ENCODE measurements at places on chromosomes 1 and 21.

- peak; percentile 84 for DNase-seq
Measured at GRCh38 chr1:95041491-95042165, 31.1 kb downstream of the ALG14 start.

DNA sequence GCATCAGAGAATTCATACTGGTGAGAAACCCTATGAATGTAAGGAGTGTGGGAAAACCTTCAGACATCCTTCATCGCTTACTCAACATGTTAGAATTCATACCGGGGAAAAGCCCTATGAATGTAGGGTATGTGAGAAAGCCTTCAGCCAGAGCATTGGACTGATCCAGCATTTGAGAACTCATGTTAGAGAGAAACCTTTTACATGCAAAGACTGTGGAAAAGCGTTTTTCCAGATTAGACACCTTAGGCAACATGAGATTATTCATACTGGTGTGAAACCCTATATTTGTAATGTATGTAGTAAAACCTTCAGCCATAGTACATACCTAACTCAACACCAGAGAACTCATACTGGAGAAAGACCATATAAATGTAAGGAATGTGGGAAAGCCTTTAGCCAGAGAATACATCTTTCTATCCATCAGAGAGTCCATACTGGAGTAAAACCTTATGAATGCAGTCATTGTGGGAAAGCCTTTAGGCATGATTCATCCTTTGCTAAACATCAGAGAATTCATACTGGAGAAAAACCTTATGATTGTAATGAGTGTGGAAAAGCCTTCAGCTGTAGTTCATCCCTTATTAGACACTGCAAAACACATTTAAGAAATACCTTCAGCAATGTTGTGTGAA lies 12.8 kb downstream of the ZFP69B start:
- no peak for DNase-seq

GRCh38 chr1:69504730-69505252 lies 62.9 kb upstream of the LRRC7 start:
- DNase-seq, result no peak

DNA sequence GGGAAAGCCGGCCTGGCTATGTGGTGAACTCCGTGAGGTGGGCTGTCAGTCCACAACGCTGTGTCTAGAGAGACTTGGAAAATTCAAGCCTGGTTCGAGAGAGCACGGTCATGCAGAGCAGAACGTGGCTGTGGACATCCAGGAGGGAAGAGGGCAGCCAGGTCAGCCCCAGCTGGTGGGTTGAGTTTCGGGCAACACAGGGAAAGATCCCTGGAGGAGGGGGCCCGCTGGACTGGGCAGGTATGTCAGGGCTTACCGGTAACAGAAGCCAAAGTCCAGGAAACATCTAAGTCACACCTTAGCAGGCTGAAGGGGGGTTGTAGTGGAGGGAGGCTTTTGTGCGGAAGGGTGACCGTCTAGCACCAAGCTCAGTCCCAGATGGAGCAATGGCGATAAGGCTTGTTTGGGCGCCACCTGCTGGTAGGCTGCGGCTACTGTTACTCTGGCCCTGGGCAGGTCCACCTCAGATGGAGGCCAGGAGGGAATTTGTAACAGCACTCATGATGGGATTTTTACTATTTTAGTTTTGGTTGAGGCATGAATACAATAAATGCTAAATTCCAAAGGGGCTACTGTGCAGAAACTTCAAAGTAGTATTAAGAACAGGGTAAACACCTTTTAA lies 143.3 kb upstream of the ZNF644 start:
- peak; percentile 29 for DNase-seq

DNA sequence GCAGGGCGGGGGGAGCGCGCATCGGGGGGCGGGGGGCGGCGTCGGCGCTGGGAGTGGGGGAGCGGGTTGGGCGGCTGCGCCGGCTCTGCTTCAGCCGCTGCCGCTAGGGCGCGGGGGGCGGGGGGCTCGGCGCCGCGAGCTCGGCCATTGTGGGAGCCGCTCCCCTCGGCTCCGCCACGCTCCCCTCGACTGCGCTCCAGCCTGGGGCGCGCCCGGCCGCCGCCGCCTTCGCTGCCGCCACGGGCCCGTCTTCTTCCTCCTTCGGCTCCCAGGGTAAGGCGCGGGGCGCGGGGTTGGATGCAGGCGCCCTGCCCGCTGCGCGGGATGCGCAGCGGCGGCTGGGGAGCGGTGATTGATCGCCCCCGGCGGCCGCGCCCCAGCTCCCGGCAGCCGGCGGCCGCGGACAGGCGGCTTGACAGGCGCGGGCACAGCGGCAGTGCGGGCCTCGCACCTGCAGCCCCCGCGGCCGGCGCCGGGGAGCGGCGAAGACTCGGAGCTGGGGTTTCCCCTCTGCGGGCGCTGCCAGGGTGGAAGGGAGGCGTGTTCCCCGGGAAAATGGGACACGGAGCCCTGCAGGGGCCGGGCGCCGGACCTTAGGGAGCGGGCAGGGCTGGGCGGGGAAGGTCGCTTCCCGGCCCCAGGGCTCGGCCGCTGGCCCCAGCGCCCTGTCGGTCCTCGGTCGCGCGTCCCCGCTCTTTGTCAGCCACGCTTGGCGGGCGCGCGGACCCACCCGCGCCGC lies 55.3 kb downstream of the NDUFS5 start:
- no peak for DNase-seq

GRCh38 chr1:69569576-69570328 lies 2.0 kb downstream of the LRRC7 start:
- DNase-seq, result no peak

Measured in fibroblast of gingiva (primary cell).